ENCODE measurements at places on chromosomes 3 and 15.

DNA sequence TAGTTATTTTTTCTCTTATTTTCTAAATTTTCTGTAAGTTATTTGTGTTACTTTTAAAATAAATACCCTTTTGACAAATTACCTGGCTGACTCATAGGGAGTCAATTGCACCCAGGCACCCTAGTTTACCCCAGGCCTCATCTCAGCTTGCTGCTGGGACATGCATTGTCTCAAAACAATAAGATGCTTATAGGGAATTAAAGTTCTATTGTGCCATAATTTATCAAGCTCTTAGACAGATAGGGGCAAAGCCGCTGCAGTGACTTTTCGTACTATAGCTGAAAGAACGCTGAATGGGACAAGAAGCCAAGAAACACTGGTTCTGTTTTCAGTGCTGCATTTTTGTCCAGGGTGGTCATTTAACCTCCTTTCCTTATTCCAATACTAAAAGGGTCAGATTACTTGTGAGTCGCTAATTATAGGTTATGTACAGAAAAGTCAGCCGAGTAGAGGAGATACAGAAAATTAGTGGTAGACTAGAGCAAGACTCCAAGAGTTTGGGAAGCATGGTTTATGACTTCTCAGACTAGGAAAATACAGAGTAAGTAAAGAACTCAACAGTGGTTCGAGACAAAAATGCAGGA, 50.3 kb downstream of the EXD1 start:
- no peak for DNase-seq

- no peak for DNase-seq
Observed at GRCh38 chr15:29749365-29750086, 72.7 kb downstream of the TJP1 start.

DNA sequence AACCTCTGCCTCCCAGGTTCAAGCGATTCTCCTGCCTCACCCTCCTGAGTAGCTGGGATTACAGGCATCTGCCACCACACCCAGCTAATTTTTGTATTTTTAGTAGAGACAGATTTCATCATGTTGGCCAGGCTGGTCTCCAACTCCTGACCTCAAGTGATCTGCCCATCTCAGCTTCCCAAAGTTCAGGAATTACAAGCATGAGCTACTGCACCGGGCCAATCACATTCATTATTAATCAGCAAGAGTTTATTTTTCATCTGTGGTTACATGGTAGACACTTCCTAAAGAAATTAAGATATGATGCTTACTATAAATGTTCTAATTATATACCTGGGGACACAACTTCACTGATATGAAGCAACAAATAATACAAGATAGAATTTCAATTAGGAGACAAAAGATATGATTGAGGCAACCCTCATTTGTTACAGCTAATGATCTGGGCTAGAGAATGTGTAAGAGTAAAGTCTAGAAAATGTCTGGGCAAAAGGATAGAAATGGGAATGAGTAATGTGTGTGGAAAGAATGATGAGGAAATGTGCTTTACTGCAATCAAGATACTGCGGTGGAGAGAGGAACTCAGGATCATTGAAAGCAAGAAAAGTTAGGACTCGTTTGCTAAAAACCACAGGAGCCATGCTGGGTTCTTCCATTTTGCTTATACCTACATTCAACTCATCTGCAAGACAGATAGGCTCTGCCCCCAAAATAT, 366.8 kb downstream of the ZIC1 start:
- DNase-seq: no peak

DNA sequence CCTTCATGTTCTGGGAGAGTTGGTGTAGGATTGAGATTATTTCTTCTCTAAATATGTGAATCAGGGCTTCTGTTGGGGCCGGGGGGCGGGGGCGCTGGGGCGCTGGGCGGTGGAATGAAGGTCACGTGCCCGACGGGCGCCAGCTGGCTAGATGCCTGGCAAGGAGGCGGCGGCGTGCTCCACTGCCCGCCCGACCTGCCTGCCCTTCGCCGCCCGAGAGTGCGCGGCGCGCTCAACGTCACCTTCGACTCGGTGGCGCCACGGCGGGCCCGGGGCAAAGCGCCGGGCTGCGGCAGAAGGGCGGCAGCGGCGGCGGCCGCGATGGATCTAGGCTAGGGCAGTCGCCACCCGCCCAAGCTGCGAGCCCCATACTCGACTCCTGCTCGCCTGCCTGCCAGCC, 47.0 kb upstream of the LHFPL4 start:
- DNase-seq: no peak

GRCh38 chr3:138936741-138937689, 9.9 kb downstream of the FOXL2 start:
- no peak for DNase-seq

GRCh38 chr3:177330779-177331178, 133.5 kb upstream of the TBL1XR1 start:
- DNase-seq: no peak
